ENCODE measurements at places on chromosomes 12 and 14. TPM values are rescaled to one million over a fixed set of nuclear protein-coding genes. Genes with fewer than 3 reads are reported as not detected.

Gene GALNT6
- not detected for total RNA-seq

DNA sequence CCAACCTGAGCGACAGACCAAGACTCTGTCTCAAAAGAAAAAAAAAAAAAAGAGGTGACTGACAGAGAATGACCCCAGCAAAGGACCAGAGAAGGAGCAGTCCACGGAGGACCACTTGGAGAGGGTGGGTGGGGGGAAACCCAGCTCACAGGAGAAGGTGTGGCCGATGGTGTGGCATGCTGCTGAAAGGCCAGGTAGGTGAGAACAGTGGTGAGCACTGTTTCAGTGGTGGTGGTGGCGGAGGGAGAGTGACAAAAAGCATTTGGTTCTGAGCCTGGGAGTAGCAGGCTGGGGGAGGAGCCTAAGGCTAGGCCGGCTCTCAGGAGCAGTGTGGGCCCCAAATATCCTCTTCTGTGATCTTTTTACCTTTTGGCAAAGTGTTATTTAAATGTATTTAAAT lies 63.8 kb downstream of the IRF2BPL start:
- no peak for DNase-seq

- no peak for DNase-seq
These were observed 31.2 kb upstream of the STK38L start for GRCh38 chr12:27212861-27213260.

GRCh38 chr12:14782756-14783155 lies 20.5 kb downstream of the WBP11 start:
- DNase-seq, result no peak

DNA sequence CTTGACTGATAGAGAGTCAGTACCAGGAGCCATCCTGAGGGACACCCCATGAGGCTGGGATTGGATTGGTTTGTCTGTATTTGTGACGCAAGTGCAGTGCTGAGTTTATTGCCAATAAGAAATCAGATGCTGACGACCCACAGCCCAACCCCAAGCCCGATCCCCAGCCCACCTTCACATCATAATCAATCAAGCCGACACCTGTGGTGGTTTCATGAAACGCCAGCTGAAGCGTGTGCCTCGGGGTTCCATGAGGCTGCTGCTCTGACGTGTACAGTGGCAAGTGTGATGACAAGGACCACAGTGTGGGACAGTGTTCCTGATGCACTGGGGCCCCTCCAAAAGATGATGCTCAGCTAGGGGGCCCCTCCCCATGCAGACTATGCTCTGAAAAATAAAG lies 62.1 kb upstream of the C14orf180 start:
- DNase-seq, result no peak

Gene PPTC7
- 6.1 TPM for total RNA-seq

GRCh38 chr14:75980856-75981255 lies 939 bp downstream of the TGFB3 start:
- DNase-seq, result no peak

- no peak for DNase-seq
These were observed 20.1 kb downstream of the ACTN1 start for GRCh38 chr14:68959035-68959434.

Gene ABHD12B
- total RNA-seq, result not detected

DNA sequence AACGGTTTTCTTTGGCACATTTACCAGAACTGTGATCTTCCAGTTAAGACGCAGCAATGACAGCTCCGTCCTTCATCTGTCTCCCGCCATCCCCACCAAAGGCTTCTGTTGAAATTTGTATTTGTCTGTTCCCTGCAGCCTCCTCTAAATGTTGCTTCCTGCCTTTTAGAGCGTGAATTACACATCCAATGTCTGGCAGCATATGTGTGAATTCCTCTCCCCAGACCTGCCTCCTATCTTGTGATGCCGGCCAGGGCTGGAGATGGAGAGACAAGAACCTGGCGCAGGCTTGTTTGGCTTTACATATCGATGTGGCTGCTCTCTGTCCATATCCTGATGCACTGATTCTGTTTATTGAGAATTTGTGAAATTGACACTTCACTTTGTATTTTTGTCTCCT lies 738.4 kb upstream of the TMEM132C start:
- no peak for DNase-seq

Gene ITGA5
- total RNA-seq, result 35.8 TPM

DNA sequence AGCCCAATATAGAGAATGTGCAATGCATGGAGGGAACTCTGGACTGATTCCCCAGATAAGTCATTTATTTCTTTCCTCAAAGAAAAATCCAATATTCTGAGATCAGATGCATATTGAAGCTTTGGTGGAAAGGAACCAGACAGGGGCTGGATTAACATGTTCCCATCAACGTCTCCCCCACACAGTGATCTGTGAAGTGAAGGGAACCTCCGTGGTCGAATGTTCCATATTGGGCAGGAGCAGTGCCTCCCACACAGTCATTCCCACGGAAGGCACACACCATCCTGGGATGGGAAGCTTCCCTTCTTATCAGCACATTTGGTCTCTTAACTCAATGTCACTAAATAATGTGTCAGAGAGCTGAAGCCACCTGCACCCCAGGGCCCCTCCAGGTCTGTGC lies 247.1 kb downstream of the BCL11B start:
- no peak for DNase-seq

DNA sequence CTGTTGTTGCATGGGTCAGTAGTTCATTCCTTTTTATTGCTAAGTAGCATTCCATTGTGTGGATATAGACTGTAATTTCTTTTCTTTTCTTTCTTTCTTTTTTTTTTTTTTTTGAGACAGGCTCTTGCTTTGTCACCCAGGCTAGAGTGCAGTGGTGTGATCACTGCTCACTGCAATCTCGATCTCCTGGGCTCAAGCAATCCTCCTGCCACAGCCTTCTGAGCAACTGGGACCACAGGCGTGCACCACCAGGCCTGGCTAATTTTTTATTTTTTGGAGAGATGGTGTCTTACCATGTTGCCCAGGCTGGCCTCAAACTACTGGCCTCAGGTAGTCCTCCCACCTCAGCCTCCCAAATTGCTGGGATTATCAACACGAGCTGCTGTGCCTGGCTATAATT lies 5.2 kb downstream of the ATP6V0A2 start:
- DNase-seq, result no peak

Gene RERGL
- total RNA-seq, result not detected

- DNase-seq, result no peak
These were observed 3.7 kb upstream of the FERMT2 start for GRCh38 chr14:52954346-52955214.

GRCh38 chr12:18690653-18691052 lies 47.2 kb downstream of the PLCZ1 start:
- peak; percentile 40 for DNase-seq

GRCh38 chr12:54692353-54692752 lies 44.2 kb upstream of the DCD start:
- no peak for DNase-seq

GRCh38 chr14:103346286-103346685 lies 12.2 kb downstream of the EIF5 start:
- DNase-seq, result no peak

Gene CNTN1
- total RNA-seq, result not detected

- DNase-seq, result no peak
These were observed 653.5 kb downstream of the FSCB start for GRCh38 chr14:43853541-43853940.

Gene SOX5
- total RNA-seq, result not detected

- DNase-seq, result no peak
These were observed 19.4 kb upstream of the RTRAF start for GRCh38 chr14:51969852-51970540.

GRCh38 chr14:75236467-75236866 lies 42.2 kb upstream of the FOS start:
- DNase-seq, result no peak

Gene DTX1
- total RNA-seq, result not detected

- DNase-seq, result peak; percentile 22
These were observed 14.2 kb downstream of the SLC11A2 start for GRCh38 chr12:51011955-51012354.

Gene KRT5
- not detected for total RNA-seq

- DNase-seq, result peak; percentile 44
These were observed 41.3 kb downstream of the TDG start for GRCh38 chr12:104006929-104007328.

GRCh38 chr12:108964371-108965352 lies 56.2 kb downstream of the SVOP start:
- DNase-seq, result no peak

- no peak for DNase-seq
These were observed 5.6 kb downstream of the CNIH1 start for GRCh38 chr14:54435500-54435981.

GRCh38 chr12:71900091-71900490 lies 38.6 kb upstream of the TPH2 start:
- peak; percentile 7 for DNase-seq

Gene B4GALNT3
- total RNA-seq, result 1.9 TPM

Gene CMA1
- total RNA-seq, result not detected

- no peak for DNase-seq
These were observed 462.8 kb downstream of the GXYLT1 start for GRCh38 chr12:41681898-41682297.

Gene TSPAN11
- total RNA-seq, result not detected

Gene NT5DC3
- 4.5 TPM for total RNA-seq

GRCh38 chr12:11238275-11238674 lies 31.2 kb downstream of the PRB3 start:
- DNase-seq, result no peak

GRCh38 chr12:1878695-1879094 lies 39.8 kb downstream of the CACNA2D4 start:
- no peak for DNase-seq

GRCh38 chr14:52026017-52026660 lies 36.8 kb downstream of the RTRAF start:
- DNase-seq, result no peak

DNA sequence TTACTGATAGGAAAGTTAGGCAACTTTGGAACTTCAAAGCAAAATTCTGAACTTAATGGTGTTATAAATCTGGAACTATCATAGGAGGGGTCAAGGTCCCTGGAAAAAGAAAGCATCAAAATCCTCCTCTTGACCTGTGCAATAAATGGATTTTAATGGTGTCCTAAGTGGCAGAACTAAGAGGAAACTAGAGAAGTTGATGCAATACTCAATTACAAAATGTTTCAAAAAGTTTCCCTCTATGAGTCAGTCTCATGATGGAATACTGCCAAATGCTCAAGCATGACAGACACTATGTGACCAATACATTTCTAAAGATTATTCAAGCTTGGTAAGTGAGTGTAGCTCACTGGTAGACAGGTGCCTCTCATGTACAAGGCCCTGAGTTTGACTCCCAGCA lies 47.7 kb upstream of the ERGIC2 start:
- peak; percentile 57 for DNase-seq

Gene POTEM
- not detected for total RNA-seq

Gene TMPRSS12
- not detected for total RNA-seq

- peak; percentile 72 for DNase-seq
These were observed 89.0 kb downstream of the SCARB1 start for GRCh38 chr12:124774462-124775167.

- no peak for DNase-seq
These were observed 1.7 kb downstream of the NCOR2 start for GRCh38 chr12:124565656-124566160.

GRCh38 chr12:93065896-93066295 lies 136.8 kb upstream of the EEA1 start:
- no peak for DNase-seq

DNA sequence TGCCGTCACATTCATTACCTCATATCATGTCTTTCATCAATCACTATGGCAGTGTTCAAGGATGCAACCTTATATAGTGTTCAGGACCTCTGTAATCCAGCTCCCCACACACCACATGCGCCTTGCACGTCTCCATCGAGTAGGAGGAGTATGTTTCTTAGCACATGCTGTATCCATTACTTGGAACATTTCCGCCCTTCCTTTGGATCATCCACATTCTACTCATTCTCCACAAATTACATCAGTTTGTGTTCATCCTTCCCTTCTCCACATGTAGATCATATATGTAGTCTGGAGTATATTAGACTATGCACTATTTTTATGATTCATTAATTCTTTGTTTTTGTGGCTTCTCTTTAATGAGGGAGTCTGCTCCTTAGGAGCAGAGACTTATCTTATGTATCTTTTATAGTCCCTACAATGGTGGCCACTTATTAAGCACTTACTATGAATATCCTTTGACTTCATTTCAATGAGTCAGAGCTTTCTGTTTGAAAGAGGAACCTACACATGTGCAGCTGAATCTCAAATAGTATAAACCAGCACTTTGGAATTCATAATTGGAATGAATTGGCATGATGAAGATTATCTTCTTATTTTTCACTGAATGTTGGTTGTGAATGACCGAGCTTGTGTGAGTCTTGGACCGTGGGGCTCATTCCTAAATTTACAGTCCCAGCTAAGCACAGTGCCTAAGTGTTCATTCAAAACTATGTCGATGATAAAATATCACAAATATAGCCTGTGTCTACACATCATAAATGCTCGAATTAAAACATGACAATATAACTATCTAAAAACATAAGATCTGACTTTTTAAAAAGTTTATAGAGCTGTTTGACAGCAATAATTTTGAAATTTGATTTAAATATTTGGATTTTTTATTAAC lies 30.2 kb upstream of the NPAS3 start:
- DNase-seq, result no peak

Gene ANHX
- total RNA-seq, result not detected

Gene KRT73
- not detected for total RNA-seq

Gene SLC25A47
- total RNA-seq, result not detected

- DNase-seq, result peak; percentile 60
These were observed 170.6 kb downstream of the OTOGL start for GRCh38 chr12:80269803-80270552.

GRCh38 chr12:109752117-109753053 lies 38.8 kb downstream of the FAM222A start:
- DNase-seq, result no peak

Gene CD69
- total RNA-seq, result 4.1 TPM

DNA sequence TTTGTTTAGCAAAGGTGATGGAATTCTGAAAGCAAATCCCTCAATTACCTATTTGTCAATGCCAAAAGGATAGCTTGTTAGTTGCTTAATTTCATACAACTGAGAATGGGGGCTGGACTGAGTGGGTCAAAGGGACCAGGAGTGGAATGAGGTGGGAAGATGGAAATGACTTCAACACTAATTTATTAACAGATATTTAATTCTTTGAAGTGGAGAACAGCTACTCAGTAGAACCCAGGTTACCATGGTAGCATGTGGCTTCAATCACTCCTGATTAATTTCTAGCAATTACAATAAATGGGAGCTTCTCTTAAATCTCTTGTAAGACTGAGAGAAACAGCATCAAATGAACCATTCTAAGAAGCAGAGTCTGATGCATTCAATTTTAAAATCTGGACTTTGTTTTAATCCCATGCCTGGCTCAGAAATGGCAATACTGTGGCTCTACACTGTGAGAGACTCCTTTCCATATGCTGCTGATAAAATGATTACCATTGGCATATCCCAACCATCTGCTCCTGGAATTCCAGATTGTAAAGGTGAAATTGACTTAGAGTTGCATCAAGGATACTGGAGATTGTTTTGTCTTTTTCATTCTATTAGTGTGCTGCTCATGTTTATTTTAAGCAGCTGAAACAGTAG lies 607.8 kb downstream of the SNAPC1 start:
- no peak for DNase-seq

DNA sequence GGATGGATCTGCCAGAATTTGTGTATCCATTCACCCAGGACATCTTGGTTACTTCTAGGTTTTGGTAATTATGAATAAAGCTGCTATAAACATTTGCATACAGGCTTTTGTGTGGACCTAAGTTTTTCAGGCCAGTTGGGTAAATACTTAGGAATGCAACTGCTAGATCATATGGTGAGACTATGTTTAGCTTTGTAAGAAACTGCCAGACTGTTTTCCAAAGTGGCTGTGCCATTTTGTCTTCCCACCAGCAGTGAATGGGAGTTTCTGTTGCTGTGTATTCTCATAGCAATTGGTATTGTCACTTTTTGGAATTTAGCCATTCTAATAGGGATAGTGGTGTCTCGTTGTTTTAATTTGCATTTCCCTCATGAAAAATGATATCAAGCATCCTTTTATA lies 133.0 kb downstream of the KIF26A start:
- DNase-seq, result no peak

- DNase-seq, result peak; percentile 49
These were observed 6.9 kb downstream of the VEZT start for GRCh38 chr12:95224202-95225170.

Data from Caki2 (cell line).